Stimulated activated CD8-positive, alpha-beta memory T cell treated with anti-CD3 and anti-CD28 coated beads, Interleukin-7, amount 100 ng/mL, for 1 hour (primary cell): ENCODE measurements at places on chromosomes 4 and X.

GRCh38 chrX:6644411-6644810, 109.5 kb upstream of the VCX3A start:
- no peak for DNase-seq

DNA sequence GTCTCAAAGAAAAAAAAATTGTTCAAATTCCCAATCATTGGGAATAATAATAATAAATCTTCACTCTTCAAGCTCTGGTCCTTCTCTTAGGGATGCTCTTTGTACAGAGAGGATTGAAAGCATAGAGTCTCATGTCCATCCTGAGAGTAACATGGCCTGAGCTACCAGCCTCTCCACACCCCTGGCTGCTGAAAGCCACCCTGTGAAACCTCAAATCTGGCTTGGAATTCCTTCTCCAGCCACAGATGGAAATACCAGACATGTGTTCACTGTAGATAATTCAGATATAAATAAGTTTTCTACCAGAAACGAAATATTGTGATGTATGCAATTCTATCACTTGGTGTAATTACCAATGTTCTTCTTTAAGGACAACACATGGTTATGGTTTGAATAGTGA, 140.6 kb downstream of the ARSF start:
- DNase-seq: no peak

DNA sequence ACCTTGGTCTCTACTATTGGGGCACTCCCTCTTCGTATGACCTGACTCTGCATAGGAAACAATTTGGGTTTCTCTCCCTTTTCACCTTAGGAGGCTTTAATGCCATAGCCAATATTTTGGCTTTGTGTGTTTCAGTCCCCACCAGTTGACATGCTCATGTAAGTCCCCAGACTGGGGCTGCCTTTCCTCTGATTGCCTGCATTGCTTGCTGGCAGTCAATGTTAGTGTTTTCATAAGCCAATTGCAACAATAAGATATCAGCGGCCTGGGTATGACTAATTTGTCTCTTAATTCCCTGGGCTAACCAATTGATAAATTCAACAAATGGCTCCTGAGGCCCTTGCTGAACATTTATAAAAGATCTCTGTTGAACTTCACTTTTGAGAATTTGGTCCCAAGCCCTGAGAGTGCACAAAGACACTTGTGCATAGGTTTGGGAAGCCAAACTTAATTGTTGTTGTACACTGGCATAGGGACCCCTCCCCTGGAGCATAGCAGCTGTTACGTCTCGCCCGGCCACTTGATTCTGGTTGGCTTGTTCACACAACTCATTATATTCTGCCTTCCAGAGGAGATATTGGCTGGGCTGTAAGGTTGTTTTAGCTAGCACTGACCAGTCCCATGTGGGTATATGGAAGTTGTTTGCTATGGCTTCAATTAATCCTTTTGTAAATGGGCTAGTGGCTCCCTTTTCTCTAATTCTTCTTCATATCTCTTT, 206.2 kb downstream of the PABPC4L start:
- no peak for DNase-seq

GRCh38 chrX:48694776-48695533, 1.6 kb upstream of the SUV39H1 start:
- no peak for DNase-seq

DNA sequence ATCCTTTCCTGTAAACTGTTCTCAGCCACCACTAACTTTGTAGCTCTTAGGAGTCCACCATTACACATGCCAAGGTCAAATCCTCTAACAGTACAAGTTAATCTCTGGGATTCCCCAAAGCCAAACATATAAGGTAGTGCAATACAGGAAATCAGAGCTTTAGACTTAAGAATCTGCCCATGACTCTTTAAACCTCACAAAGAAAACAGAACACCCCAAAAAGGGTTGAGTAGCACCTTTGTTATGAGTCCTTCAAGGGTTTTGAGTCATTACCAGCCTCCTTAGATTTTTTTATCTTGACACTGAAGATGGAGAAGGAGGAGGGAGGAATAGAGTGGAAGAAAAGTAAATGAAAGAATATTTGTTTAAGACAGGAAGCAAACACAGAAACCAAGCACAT, 243.9 kb upstream of the SPANXN1 start:
- DNase-seq: no peak

GRCh38 chrX:109440475-109440874, 41.4 kb downstream of the GUCY2F start:
- no peak for DNase-seq

GRCh38 chrX:11449613-11450012, 156.4 kb downstream of the AMELX start:
- DNase-seq: no peak

- no peak for DNase-seq
Observed at GRCh38 chrX:105725228-105725627, 97.1 kb upstream of the NRK start.

DNA sequence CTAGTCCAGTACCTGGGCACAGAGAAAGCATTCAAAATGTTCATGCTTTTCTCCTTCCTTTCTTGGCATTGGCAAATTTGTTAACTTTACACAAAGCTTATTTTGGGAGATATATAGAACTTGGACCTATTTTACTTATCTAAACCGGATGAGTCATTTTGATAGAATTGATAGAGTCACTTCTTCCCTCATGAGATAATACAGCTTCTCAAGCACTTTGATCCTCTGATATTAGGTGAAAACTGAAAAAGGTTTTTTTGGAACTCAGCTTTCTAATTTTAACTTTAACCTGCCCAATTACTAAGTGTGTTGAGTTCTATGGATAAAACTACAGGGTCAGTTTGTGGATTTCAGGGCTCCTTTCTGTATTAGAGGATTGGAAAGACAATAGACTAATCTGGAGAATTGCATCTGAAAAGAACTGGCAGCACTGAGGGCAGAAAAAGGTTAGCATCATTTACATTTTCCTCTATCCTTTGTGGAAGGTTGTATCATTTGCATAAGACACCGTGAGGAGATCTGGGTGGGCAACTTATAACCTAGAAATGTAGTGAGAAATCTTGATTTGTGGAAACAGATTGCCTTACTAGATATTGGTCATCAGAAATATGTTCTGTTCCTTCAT, 2.4 kb downstream of the WDR44 start:
- DNase-seq: no peak

DNA sequence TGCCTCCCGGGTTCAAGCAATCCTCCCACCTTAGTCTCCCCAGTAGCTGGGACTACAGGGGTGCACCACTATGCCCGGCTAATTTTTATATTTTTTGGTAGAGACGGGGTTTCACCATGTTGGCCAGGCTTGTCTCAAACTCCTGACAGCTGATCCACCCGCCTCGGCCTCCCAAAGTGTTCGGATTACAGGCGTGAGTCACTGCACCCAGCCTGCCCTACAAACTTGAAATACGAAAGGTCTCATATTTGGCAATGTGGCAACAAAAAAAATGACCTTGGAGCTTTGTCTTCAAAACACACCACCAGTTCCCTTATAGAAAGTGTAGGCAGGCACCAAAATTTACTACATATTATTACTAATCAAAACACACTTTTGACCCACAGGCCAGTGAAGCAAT, 22.9 kb upstream of the PTCHD1 start:
- no peak for DNase-seq

DNA sequence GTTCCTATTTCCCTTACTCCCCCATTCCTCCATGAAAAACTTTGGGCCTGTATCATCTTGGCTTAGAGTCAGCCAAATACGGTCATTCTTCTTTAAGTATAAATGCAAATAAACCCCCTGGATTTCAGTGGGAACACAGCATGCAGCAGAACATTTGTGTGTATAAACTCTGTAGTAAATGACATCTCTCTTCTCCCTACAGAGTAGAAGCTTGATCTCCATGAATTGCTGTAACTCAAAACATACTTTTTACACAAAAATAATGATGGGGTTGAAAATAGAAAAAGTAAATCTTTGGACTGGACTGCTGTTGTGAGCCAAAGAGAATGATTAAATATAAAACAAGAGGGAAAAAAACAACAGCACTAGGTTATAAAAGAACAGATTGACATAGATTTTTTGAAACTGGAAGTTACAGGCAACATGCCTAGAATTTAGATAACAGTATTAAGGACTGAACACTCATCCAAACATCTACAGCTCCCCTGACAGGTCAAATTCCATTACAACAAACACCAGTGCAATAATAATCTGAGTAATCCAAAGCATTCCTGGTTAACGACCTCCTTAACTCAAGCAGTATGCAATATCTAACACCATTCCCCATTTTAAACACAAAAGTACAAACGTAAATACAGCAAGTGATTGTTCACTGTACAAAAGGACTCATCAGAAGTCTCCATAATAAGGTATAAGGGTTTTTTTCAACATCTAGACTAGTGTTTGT, 30.7 kb downstream of the TSPAN5 start:
- no peak for DNase-seq

DNA sequence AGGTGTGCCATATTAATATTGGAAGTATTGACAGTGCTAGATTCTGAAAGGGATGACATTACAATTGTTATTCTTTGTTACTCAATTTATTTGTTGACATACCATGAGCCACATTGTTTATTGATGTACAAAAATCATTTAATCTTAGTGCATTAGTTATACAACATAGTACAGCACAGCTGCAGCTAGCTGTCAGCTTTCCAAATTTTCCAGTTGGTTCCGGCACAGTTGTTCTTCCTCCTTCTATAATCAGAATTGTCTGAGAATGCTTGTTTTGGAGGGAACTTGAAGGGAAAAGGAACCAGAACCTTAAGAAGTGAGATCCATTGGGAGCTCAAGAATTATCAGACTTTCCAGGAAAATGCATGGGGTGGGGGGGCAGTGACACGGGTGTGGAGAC, 281.4 kb downstream of the ZIC3 start:
- no peak for DNase-seq

GRCh38 chr4:142318280-142318679, 527.8 kb downstream of the INPP4B start:
- no peak for DNase-seq

GRCh38 chr4:179586460-179586859, 2144.2 kb upstream of the AGA start:
- DNase-seq: no peak

DNA sequence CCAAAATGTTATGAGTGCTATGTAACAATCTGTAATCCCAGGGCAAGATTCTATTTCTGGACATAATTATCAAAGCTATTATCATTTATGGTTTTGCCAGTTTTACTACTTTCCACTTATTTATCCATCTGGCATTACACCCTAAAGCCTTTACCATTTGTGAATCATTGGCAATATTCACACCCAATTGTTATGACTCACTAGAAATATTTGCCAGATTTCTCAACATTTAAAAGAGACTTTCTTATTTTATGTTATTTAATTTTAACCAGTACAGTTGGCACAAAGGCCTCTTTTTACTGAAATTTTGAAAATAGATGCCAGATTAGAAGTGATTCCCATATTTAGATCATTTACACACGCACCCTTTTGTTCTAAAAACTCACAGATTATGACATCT, 242.7 kb upstream of the WDFY3 start:
- no peak for DNase-seq

DNA sequence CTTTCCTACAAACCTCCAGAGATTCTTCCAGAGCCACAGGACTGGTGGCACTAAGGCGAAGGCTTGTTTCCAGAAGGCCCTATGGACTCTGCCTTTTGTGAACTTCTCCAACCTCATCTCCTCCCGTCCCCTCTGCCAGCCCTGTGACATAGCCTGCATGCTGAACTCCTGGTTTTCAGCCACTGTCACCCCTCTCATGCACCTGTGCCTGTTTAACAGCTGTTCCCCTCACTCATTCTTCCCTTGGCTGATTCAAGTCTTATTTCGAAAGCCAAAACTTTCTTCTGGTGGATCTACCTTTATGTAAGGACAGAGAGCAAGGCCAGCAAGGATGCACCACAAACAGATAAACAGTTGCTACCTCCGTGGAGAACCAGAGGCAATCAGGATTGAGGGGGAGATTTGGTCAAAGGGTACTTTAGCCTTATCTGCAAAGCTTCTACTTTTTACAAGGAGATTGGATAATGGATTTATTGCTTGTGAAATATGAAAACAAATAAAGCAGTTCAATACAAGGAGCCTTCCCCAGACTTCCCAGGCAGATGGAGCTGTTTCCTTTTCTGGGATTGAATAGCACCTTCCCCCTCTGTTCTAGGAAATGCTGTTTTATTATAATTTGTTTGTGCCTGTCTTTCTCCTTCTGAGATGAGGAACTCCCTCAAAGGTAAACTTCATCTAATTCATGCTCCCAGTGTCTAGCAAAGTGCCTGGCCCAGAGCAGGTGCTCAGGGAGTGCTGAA, 5.7 kb downstream of the CITED1 start:
- DNase-seq: no peak

GRCh38 chr4:73410916-73411730, 7.0 kb downstream of the ALB start:
- no peak for DNase-seq

DNA sequence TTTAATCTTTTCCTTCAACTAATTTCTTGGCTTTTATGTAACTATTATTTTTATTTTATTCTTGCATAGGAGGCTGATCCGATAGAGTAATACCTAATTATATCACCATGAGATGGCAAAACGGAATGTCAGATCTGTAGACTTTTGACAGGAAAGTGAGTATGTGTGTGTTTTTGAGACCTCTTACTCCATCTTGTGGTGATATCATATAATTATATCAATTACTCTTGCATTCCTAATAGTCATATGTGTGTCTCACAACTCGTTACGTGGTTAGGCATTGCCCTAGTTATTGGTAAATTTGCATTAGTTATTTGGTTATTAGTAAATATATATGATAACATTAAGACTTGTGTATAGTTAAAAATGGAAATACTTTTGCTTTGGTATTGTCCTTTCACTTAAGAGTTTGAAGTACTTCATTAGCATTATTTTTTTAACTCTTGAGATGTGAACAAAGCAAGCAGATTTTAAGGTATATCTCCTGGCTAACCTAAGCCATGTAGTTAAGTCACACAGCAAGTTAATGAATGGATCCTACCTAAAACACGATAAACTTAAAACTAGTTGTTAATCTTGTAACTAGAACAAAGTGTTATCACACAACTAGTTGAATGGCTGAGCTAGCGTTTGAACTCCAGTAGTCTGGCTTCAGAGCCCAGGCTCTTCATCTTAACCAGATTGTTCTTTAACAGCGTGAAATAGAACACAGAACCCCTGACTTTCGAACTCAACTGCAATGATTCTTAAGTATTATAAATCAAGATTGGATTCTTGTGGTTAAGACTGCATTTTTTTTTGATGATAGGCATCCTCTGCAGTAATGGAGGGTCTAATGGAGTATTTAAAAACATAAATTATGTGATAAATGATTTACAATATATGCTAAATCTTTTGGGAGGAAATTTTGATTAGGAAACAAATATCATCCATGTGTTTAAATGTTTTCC, 67.1 kb downstream of the PGRMC2 start:
- DNase-seq: no peak

DNA sequence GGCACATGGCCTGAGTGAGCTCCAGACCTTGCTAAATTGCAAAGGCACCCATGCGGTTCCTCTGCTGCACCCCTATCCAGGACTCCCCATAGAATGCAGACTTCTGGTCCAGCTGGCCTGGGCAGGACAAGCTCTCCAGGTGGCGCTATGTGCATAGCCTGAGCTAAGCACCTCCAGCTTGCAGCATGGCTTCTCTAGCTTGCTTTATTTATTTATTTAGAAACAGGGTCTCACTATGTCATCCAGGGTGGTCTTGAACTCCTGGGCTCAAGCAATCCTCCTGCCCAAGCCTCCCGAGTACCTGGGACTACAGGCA, 5.5 kb upstream of the WFS1 start:
- no peak for DNase-seq
